NK-92 treated with Interleukin-12 subunit alpha and Interleukin-12 subunit beta, amount 100 ng/mL, for 24 hours (cell line): ENCODE measurements at places on chromosomes 7 and 10.

- DNase-seq, result no peak
Observed at GRCh38 chr10:32388258-32389027, 41.5 kb upstream of the EPC1 start.

DNA sequence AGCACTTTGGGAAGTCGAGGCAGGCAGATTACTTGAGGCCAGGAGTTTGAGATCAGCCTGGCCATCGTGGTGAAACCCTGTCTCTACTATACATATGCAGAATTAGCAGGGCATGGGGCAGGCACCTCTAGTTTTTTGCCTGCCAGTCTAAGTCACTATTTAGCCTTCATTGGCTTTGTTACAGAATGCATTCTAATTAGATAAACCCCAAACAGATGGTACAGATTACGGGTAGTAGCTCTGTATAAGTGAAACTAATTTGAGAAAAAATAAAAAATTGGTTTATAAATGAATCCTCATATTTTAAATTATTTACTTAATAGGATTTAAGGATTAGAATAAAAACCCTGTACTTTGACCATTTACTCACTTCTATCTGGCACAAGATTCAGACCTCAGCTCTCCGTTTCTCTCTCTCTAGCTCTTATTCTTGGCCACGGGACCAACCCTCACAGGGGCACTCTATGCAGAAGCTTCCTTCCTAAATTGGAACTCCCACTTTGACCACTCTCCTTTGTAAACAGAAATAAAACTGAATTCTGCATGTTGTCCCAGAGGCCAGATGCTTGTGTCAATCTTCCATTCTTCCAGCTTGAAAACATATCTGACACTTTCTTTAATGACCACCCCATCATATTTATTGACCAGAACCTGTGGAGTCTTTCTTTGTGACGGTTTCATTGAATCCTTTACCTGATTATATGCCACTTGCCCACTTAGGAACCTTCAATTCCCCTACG is 26.8 kb downstream of the BET1 start:
- DNase-seq, result no peak

- no peak for DNase-seq
Observed at GRCh38 chr10:97327348-97328294, 6.9 kb downstream of the FRAT2 start.

- DNase-seq, result no peak
Observed at GRCh38 chr10:19096501-19097073, 48.0 kb downstream of the MALRD1 start.

DNA sequence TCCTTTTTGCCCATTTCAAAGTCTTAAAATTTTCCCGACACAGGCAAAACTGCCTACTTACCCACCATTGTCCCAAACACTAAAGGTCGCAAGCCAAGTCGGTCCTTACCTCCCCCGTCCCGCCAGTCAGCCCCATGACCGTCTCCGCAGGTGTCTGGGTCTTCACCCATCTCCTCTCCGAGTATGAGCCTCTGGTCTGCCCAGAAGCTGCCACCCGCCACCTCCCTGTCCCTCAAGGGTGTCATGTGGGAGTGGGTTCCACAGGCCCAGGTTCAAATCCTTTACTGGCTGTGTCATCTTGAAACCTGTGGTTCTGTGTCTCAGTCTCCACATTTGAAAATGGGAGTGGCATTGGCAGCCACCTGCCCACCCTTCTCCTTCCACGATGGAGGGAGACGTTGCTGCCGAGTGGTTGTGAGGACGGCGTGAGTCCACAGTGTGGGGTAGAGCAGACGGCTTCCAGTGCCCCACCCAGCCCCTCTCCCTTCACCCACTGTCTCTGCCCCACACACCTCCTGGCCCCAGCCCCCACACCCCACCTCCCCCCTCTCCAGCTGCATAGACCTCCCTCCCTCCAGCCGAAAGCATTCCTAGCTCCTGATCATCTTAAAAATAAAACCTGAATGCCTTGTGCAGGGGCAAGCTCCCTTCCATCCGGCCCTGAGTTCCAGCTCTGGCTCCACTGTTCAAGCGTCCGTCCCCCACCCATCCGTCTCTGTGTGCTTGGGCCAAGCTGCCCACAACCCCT is 35.3 kb downstream of the FOXL3 start:
- DNase-seq, result no peak

GRCh38 chr7:74025146-74025545 is 2.8 kb upstream of the ELN start:
- no peak for DNase-seq

GRCh38 chr10:74314166-74314565 is 163.1 kb downstream of the ADK start:
- DNase-seq, result no peak

DNA sequence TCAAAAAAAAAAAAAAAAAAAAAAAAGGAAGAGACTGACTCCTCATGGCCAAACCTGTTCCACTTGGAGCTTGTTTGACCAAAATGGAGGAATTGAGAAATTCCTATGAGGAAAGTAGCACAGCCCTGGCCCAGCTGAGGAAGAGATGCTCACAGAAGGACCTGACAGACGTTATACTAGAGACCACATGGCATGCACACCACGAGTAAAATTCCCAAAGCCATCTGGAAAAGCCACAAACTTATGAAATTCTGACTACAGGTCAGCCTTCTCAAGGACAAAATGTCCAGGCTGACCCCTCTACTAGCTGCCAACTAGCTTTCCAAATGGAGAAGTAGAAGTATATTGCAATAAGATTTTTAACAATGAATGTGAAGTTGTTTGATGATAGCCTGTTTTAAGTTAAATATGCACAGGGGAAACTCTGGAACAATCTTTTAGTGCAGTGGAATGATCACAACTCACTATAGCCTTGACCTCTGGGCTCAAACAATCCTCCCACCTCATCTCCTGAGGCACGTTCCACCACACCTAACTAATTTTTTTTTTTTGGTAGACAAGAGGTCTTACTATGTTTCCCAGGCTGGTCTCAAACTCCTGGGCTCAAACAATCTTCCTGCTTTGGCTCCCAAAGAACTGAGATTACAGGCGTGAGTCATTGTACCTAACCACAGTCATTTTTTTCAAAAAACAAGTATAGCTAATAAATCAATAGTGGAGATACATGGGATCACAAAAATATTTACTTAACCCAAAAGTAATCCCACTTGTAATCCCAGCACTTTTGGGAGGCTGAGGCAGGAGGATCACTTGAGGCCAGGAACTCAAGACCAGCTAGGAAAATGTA is 75.7 kb downstream of the AKR1D1 start:
- DNase-seq, result no peak

- no peak for DNase-seq
Observed at GRCh38 chr7:128167042-128167701, 73.9 kb upstream of the LEP start.

DNA sequence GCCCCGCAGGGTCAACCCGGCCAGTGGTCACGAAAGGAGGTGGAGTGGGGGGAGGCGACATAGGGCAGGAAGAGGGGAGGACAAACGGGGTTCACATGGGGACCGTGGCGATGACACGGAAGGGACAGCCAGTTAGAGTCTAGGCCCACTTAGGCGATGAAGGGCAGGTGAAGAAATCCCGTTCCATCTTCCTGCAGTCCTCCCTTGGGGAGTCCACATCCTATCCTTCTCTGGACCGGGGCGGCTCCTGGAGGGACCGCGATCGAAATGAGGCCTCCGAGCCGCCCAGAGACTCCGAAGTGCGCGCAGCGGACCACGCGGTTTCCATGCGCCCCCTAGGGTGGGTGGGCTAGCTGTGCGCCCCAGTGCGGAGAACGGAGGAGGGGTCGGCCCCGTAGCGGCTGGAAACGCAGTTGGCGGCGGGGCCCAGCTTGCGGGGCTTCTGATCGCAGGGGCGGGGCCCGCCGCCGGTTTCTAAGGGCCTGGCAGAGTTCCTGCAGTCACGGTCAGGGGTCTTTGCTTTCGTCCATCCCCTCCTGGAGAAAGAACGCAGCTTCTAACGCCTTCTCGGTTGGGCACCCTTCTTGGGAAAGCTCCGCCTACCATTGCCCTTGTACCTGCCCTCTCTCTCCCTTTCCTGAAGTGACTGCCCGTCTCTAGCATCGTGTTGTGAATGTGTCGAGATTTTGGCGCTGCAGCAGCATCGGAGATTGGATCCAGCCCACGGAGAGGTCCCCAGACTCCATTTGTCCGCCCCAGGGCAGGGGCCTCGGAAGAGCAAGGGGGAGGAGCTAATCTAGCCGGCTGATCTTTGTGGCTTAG is 17.9 kb upstream of the TMEM225B start:
- DNase-seq, result no peak

- no peak for DNase-seq
Observed at GRCh38 chr7:100515072-100515532, 23.9 kb upstream of the AGFG2 start.

GRCh38 chr10:102504179-102504975 is 605 bp downstream of the SUFU start:
- DNase-seq, result no peak

DNA sequence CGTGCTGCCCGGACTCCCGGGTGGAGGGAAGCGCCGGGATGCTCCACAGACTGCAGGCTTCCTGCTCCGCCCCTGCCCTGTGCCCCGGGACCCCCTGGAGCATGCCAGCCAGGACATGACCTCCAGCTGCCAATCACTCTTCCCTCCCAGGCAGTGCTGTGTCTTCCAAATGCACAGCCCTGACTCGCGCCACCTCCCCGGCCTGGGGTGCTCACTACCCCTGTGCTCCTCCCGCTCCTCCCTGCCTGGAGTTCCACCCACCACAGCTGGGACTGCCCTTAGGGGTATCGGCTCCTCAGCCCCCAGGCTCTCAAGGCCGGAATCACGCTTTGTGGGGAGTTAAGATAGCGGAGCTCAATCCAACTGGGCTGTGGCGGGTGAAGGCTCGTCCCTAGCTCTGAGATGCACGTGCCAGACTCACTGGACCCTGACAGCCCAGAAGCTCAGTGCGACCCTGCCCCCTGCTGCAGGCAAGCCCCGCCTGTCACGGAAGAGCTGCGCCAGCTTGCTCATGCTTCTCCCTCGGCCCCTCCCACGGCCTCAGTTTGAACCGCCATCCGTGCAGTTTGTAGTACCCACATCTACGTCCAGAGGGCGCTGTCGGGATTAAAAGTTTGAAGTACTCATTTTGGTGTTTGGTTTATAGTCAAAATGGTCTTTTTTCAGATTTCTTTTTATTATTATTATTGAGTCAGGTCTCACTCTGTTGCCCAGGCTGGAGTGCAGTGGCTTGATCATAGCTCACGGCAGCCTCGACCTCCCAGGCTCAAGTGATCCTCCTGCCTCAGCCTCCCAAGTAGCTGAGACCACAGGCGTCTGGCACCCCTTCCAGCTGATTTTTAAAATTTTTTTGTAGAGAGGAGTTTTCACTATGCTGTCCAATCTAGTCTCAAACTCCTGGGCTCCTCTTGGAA is 142.5 kb upstream of the TCERG1L start:
- no peak for DNase-seq

GRCh38 chr10:89502549-89502948 is 32.8 kb downstream of the SLC16A12 start:
- no peak for DNase-seq

- no peak for DNase-seq
Observed at GRCh38 chr7:30797176-30798040, 26.2 kb downstream of the MINDY4 start.

GRCh38 chr10:123574109-123574698 is 92.0 kb upstream of the GPR26 start:
- no peak for DNase-seq

DNA sequence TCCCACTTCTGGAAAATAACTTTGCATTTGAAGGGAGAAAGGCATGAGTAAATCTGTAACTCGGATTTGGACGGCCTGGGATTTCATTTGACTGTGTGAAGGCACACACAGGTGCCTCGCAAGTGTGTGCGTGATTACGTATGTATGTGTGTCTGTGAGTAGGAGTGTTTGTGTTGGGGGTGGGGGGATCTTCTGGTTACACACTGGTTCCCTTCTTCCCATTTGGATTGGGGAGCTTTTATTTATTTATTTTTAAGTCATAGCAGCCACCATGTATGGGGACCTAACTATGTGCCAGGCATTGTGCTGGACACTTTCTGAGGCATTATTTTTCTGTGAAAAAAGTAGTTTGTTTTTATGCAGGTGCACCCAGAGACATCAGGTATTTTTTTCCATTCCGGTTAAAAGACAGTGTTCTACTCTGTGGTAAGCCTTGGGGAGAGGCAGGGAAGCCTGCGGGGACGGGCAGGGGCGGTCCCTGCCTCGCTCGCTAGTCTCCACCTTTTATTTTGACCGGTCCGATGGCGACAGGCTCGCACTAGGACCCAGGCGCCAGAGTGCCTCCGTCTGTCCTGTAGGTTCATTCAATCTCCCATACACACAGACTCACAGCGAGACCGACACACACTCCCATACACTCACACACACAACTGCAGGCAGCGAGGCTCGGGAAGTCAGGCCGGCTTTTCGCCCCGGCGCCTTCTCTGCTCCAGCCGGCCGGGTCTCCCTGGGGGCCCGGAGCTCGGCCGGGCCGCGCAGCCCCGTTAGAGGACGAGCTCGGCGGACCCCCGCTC is at the start of gene MXI1:
TSS of gene MXI1 (plus strand) at position 595 of the 794 bp plus-strand sequence. CDS start 204 bp downstream, outside the sequence.
- peak; percentile 44 for DNase-seq

DNA sequence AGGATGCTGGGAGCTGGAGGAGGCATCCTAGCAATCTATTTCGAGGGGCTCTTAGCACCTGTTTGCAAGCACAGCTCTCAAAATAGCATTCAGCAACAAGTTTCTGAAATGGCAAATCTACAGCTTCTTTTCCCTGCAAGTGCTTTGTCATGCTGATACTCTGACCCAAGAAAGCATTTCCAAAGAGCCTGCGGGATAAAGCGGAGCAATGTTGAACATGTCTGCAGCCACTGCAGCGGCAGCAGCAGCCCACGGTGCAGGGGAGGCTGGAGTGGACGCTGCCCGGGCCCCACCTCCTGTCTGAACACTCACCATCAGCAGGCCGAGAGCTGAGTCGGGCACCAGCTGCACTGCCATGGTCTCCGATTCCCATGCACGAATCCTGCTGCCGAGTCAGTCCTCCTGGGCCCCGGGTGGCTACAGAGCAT is 964 bp downstream of the FRMD4A start:
- DNase-seq, result no peak

DNA sequence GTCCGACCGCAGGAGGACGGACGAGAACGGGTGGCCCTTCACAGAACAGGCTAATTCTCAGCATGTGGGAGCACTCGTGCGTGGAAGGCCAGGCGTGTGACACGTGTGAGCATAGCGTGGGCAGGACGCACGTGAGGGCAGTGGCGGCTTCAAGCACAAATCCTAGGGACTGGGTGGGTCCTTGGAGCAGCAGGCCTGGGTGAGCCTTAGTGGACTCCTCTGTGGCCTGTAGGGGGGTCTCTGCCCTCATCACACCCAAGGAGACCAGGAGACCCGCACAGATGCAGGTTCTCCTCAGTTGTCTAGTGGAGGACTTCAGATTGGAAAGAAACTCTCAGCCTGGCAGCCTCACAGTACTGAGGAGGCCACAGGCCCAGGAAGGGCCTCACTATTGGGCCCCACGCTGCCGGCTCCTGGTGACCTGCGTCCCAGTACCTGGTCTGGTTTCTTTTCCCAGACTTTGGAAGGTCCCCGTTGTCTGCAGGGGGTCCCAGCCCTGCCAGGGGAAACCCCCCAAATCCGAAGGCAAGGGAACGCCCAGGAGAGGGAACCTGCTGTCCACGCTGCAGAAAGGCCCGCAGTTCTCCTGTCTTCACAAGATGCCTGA is 49.1 kb upstream of the FAM20C start:
- DNase-seq, result no peak

GRCh38 chr10:7311218-7311849 is 99.5 kb downstream of the SFMBT2 start:
- DNase-seq, result no peak

GRCh38 chr10:63267414-63268148 is 134.5 kb downstream of the NRBF2 start:
- DNase-seq, result no peak

- no peak for DNase-seq
Observed at GRCh38 chr7:149666360-149666945, 106.9 kb downstream of the ZNF467 start.
